ENCODE measurements at places on chromosomes 4 and X.

DNA sequence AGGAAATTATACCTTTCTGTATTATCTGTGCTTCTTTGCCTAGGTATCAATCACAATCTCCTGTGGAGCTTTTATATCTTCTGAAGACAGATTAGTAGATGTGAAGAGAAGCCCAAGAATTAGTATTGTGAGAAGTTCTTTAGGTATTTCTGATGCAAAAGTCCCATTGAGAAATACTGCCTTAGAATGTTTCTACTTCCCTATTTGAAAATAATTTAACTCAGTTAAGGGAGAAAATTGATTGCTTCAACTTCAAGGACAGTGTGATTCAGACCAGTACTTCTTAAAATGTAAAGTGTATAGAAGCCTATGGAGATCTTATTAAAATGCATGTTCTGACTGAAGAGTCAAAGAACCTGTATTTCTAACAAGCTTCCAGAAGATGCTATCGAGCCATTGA, 9.0 kb downstream of the EIF1AX start:
- no peak for DNase-seq

DNA sequence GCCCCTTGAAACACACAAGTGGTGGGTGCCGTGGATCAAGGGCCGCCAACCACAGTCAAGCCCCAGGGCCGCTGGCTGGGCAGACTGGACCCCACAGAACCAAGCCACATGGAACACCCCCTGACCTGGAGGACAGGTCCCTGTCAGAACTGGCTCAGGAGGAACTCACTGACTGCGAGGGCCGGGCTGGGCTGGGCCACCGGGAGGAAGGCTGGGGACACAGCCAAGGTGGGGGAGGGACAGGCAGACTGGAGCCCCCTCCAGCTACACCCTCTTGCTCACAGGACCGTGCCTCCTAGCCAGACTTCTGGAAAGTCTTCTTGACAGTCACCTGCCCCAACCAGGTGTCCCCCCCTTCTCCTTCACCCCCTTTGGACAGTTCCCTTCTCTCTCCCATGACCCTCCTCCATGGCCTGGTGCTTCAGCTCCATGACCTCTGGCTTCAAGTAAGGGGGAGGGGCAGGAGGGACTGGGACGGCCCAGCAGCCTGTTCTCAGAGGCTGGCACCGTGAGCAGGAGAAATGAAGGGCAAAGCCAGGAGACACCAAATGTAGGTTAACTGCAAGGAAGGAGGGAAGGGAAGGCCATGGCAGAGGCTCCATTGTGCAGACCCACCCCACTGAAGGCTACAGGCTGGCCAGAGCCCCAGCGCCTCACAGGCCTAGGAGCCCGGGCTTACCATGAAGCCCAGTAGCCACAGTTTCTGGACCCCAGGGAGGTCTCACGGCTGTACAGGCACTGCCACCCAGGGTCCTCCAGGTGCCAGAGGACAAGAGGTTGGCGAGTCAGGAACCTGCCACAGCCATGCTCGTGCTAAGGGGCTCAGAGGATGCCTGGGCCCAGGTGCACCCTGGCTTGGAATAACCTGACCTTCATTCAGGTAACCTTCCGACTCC, 22.6 kb upstream of the DUSP9 start:
- DNase-seq, result no peak

DNA sequence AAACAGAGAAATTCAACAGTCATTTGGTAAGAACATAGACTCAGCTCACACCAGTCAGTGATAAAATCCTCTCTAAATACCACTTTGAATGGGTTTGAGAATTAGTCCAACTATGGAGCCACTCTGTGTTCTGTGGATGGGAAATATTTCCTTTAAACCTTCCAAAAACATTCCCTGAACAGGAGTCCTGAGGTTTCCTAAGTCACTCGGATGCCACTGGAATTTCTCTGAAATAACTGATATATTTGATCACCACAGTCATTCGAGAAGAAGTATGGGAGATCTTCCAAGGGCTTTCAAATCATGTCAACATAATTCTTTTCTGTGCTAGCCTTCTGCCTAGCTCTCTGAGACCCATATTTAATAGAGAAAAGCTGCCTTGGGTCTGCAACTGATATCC, 958.6 kb downstream of the STIM2 start:
- no peak for DNase-seq

DNA sequence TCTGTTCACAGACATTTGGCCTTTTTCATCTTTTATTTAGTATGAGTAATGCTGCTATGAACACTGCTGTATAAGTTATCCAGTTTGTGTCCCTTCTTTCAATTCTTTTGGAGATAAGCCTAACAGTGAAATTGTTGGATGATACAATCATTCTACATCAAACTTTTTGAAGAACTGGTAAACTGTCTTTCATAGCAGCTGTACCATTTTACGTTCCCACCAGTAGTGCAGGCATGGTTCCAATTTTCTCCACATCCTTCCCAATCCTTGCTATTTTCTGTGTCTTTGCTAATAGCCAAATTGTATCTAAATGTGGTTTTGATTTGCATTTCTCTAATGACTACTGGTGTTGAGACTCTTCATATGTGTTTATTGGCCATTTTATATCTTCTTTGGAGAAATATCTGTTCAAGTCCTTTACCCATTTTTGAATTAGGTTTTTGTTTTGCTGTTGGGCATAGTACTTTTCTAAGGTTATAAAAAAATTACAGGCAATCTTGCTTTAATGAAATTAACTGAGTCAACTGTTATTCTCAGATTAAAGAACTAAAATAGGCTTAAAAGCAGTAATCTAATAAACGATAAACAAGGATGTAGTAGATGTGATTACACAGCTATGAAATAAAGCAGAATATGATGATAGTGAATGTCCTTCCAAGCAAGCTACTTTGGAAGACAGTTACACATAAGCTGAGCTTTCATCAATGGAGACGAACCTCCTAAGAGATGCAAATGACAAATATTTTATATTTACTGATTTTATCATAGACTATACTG, 57.2 kb downstream of the FBXW7 start:
- no peak for DNase-seq

- peak; percentile 57 for DNase-seq
Measured at GRCh38 chr4:40193016-40193571, 3.7 kb upstream of the RHOH start.

GRCh38 chr4:59994118-59994517, 1206.0 kb upstream of the ADGRL3 start:
- DNase-seq, result no peak

- no peak for DNase-seq
Measured at GRCh38 chr4:150447356-150447755, 134.6 kb upstream of the MAB21L2 start.

- DNase-seq, result no peak
Measured at GRCh38 chrX:47143894-47144625, 442 bp downstream of the NDUFB11 start.

- DNase-seq, result no peak
Measured at GRCh38 chr4:148376151-148376550, 66.1 kb downstream of the NR3C2 start.
